ENCODE measurements at places on chromosomes 11 and 22. TPM values are rescaled to one million over a fixed set of nuclear protein-coding genes. Genes with fewer than 3 reads are reported as not detected.
A peak's percentile ranks its signal among the peaks of the same experiment; 100 is the strongest.

The PNPLA3 gene
- total RNA-seq, result 0.73 TPM

The DNAL4 gene
- 16.0 TPM for total RNA-seq

DNA sequence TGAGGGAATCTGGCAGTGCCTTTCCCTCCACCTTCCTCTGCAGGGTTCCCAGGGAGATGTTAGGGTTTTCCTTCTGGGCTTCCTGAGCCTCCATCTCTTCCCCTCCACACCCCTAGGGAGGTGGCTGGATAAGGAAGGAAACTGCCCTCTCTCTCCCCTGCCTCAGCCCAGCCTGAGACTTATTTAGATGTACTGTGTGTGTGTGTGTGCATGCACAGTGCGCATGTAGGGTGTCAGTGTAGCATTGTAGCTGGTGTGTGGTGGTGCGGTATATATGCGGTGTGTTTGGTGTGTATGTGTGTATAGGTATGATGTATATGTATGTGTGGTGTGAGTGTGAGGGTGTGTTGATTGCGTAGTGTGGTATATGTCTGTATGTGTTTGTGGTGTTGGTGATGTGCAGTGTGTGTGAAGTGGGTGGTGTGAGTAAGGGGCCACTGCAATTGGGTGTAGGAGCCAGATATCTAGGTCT, 1.5 kb downstream of the FXYD6 start:
- peak overlapping the region; percentile 61 for H3K4me3 ChIP-seq
- H3K27ac ChIP-seq, result peak overlapping the region; percentile 35
- H3K27me3 ChIP-seq, result peaks cover 85% of the 10 kb centered on the region
- peaks cover 31% of the 10 kb centered on the region for H3K4me1 ChIP-seq
- H3K36me3 ChIP-seq, result no peaks in the 10 kb centered on the region

- peak overlapping the region; percentile 38 for H3K27ac ChIP-seq
- H3K36me3 ChIP-seq, result no peaks in the 10 kb centered on the region
- H3K27me3 ChIP-seq, result no peaks in the 10 kb centered on the region
- no peaks in the 10 kb centered on the region for H3K4me1 ChIP-seq
Measured at GRCh38 chr11:125300791-125301218, 136.3 kb downstream of the PKNOX2 start.

- no peaks in the 10 kb centered on the region for H3K36me3 ChIP-seq
- peak within 1 kb of the TSS; percentile 73 for H3K4me3 ChIP-seq
- DNase-seq, result no peak
- no peaks in the 10 kb centered on the region for H3K27me3 ChIP-seq
Measured at GRCh38 chr11:111298413-111299100, at the start of gene POU2AF3. Gene POU2AF3, plus strand, starts transcription at chr11:111298546. Its CDS starts 36 bp downstream, at chr11:111298582.

GRCh38 chr22:49772692-49773091, 55.0 kb downstream of the BRD1 start:
- DNase-seq, result no peak
- no peak overlapping the region for H3K27ac ChIP-seq
- H3K27me3 ChIP-seq, result no peaks in the 10 kb centered on the region
- H3K4me1 ChIP-seq, result peaks cover 9% of the 10 kb centered on the region
- H3K4me3 ChIP-seq, result no peak overlapping the region

GRCh38 chr11:129279326-129280026, 87.4 kb upstream of the ARHGAP32 start:
- no peaks in the 10 kb centered on the region for H3K36me3 ChIP-seq
- peak overlapping the region; percentile 83 for H3K27ac ChIP-seq
- peaks cover 63% of the 10 kb centered on the region for H3K4me1 ChIP-seq
- no peaks in the 10 kb centered on the region for H3K27me3 ChIP-seq
- peak; percentile 95 for DNase-seq

- no peaks in the 10 kb centered on the region for H3K27me3 ChIP-seq
- H3K4me3 ChIP-seq, result no peak overlapping the region
- no peaks in the 10 kb centered on the region for H3K4me1 ChIP-seq
- peak; percentile 24 for DNase-seq
- H3K27ac ChIP-seq, result no peak overlapping the region
- H3K36me3 ChIP-seq, result no peaks in the 10 kb centered on the region
Measured at GRCh38 chr11:69232821-69233743, 60.9 kb upstream of the MYEOV start.

DNA sequence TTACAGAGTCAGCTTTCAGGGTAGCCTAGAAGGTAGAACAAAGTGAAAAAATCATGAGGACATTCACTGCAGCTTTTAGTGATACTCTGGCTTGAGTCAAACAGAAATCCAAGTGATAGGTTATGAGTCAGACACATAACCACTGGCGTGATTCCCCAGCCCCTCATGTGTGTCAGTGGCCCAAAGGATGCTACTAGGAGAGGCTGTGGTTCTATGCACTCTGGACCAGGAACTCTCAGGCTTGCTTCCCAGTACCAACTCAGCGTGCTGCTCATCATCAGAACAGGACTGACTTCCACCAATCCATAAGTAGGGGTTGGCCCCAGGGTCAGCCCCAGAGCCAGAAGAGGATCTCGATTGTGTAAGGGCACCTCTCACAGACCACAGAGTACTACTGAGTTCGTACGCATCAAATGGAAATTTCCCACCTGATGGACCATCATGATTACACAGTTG, 116.8 kb downstream of the MED15 start:
- H3K36me3 ChIP-seq, result no peaks in the 10 kb centered on the region
- H3K27ac ChIP-seq, result no peak overlapping the region
- H3K4me3 ChIP-seq, result no peak overlapping the region
- no peak for DNase-seq
- H3K4me1 ChIP-seq, result no peaks in the 10 kb centered on the region

GRCh38 chr11:116108161-116108560, 603.9 kb upstream of the CADM1 start:
- no peak for DNase-seq
- no peak overlapping the region for H3K27ac ChIP-seq
- no peaks in the 10 kb centered on the region for H3K4me1 ChIP-seq
- H3K36me3 ChIP-seq, result no peaks in the 10 kb centered on the region
- no peak overlapping the region for H3K4me3 ChIP-seq
- H3K27me3 ChIP-seq, result no peaks in the 10 kb centered on the region
